NCI-H69 (cell line): ENCODE measurements at places on chromosomes 3 and 15.
A peak's percentile ranks its signal among the peaks of the same experiment; 100 is the strongest.

DNA sequence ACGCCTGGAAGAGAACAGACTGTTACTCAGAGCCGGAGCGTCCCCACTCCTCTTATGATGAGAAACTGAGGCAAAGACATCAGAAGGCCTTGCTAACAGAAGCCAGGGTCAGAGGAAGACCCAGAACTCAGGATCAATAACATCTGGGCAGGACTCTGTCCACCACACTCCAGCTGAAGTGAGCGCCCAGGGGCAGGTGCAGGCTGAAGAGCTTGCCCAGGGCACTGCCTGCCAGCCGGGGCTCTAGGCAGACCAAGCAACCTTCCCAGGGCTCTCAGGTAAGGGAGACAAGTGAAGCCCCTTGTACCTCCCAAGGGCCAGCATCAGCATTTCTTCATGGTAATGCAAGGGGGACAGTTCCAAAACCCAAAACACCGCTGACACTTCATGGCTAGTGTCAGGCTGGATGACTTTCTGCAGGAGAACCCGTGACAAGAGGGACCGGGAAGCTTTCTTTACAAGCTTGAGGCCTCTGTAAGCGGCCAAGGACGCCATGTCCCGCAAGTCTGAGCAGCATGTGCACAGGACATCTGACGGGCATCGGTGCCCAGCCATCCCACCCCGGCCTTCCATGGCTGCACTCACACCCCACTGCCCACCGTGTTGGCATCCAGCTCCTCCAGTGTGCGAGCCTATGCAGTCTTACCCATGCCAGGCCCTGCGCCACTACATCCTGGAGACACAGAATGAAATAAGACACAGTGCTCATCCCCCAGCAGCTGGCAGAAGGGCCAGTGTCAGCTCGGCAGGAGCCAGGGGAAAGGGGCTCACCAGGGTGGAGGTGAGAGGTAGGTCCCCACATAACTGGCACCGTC lies 14.1 kb downstream of the XXYLT1 start:
- DNase-seq, result no peak

DNA sequence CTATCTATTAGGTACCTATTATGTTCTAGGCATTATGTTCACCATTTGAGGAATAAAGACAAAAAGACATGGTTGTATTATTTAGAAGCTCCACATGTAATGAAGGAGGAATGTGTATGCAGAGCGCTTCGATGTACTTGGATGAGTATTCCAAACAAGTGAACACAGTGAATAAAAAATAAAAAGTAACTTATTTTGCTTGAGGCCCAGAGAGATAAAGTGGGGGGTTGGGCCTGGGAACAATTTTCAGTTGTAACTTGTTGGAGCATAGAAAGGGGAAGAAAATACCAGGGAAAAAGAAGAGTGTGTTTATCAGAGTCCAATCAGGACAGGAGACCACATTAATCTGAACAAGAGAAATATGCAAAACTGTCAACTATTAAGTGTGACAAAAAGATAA lies 445.7 kb upstream of the BCHE start:
- no peak for DNase-seq

DNA sequence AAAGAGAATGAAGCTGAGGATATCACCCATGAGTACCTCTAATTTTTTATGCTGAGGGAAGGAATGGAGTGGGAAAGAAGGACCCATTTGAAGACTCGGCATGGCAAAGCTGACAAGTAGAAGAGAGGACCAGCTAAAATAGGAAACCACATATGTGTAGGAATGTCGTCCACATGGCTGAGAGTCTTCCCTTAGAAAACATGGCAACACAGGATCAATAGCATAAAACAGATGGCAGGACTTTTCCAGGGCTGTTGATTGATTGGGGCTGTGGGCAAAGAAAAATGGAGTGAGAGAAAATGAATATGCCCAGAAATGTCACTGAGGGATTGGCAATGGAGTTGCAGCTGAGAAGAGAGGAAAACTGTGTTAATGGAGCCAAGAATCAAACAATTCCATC lies 76.2 kb upstream of the PRICKLE2 start:
- no peak for DNase-seq

- no peak for DNase-seq
These were observed 21.0 kb downstream of the IGDCC4 start for GRCh38 chr15:65401611-65402240.

- DNase-seq, result peak; percentile 3
These were observed 9.0 kb upstream of the COPG1 start for GRCh38 chr3:129240436-129240835.

- no peak for DNase-seq
These were observed 64.3 kb downstream of the CHL1 start for GRCh38 chr3:260898-261297.

DNA sequence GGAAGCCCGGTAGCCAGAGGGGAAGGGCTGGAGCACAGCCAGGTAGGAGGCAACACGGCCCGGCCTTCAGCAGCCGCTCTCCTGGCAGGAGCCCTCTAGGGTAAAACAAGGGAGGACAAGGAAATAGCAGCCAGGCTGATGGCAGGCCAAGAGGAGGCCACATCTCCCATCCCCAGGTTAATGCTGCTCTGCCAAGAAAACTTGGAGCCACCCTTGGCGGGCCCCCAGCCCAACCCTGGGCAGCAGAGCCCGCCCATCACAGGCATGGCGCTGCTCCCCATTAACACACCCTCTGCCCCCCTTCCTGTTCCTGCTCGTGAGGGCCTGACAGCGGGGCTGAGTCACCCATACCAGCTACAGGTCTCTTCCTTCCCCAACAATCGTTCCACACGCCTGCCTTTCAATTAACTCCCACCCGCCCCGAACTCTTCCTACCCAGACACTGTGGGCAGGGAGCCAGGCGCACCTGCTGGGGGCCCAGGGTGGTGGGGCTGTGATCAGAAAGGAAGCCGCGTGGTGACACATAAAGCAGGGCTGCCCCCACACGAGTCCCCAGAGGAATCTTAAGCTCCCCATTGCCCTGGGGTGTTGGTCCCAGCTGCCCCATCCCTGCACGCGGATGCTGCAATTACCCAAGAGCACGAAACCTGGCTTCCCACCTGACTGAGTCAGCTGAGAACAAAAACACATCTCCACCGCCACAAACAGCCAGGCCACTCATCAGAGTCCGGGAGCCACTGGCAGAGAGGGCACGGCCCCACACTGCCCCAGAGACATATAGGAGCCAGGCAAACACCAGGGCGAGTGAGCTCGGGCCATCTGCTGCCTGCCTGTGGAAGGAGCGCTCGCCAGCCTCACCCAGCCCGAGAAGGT lies at the start of gene C15orf62:
TSS of gene C15orf62 (plus strand) at position 707 of the 873 bp plus-strand sequence. CDS start 516 bp downstream, outside the sequence.
- DNase-seq, result peak; percentile 97

DNA sequence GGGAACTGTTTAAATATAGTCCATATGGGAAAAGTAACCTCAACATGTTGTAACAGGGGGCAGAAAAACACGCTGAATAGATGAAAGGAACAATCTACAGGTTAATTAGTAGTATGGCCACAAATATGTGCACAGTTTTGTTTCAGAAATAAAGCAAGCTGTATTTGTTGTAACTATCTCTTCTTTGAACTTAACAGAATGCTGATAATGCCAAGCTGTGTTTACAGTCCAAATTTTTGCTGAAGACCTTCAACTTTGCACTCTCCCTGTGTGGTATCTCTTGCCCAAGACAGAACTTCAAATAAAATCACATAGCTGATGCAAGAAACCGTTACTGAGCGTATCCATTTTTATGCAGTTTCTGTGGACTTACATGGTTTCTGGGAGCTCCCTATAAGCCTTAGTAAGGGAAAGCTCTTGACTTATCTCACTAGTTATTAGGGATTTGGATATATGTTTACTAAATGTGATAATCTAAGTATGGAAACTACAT lies 425.4 kb upstream of the TPRG1 start:
- no peak for DNase-seq

- DNase-seq, result no peak
These were observed 449.3 kb upstream of the THRB start for GRCh38 chr3:24943961-24944360.

GRCh38 chr15:71598741-71599140 lies 211.6 kb upstream of the NR2E3 start:
- no peak for DNase-seq

DNA sequence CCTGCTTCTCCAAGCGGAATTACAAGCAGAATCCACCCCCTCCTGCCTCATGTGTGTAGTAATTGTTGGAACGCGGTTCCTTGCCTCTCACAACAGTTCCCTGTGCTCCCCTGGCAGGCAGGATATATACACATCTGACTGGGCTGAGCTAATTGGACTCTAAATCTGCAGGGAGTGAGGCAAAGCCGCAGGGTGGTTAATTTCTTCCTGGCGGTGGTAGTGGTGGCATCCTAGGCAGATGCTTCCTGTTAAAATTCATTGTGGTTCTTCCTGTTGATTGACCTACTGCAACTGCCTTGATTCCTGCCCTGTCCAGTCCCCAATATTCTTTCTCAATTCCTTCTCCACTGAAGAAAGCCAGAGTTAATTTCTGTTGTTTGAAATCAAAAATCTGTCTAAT lies 202.9 kb upstream of the PROK2 start:
- peak; percentile 91 for DNase-seq

GRCh38 chr3:175018946-175019727 lies 160.0 kb downstream of the NAALADL2 start:
- no peak for DNase-seq

DNA sequence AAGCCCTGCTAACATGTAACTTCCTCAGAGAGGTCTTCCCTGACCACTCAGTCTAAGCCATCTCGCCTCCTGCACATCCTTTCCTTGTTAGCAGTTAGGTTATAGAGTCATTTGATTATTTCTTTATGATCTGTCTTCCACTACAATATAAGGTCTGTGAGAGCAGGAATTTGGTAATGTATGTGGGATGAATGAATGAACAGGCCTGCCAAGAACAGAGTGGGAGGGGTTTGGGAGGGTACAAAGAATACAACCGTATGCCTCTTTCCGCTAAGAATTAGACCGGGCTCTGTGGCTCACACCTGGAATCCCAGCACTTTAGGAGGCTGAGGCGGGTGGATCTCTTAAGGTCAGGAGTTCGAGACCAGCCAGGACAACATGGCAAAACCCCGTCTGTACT lies 32.4 kb upstream of the MYO1E start:
- DNase-seq, result no peak
